Epithelial cell of prostate (primary cell): ENCODE measurements at places on chromosomes 3 and 15.

- DNase-seq: no peak
These were observed 194.0 kb upstream of the LRRN1 start for GRCh38 chr3:3605226-3605625.

GRCh38 chr3:95200384-95200783, 1137.5 kb downstream of the NSUN3 start:
- no peak for DNase-seq

DNA sequence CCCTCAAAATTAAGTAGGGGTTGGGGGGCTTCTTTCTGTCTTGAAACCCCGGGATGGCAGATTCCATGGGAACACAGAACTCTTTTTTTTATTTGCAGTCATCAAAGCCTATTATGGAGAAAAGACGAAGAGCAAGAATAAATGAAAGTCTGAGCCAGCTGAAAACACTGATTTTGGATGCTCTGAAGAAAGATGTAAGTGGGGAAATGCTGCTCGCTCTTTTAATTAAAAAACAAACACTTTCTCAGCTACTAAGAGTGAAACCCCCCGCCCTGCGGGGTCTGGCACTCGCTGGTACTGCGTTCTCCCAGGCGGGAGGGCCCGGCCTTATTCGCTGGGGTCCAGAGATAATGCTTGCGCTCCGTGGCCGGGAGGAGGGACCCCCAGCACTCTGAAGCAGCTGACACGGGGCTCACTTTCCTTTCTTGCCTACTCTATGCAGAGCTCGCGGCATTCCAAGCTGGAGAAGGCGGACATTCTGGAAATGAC, 615 bp downstream of the HES1 start:
- DNase-seq: no peak

DNA sequence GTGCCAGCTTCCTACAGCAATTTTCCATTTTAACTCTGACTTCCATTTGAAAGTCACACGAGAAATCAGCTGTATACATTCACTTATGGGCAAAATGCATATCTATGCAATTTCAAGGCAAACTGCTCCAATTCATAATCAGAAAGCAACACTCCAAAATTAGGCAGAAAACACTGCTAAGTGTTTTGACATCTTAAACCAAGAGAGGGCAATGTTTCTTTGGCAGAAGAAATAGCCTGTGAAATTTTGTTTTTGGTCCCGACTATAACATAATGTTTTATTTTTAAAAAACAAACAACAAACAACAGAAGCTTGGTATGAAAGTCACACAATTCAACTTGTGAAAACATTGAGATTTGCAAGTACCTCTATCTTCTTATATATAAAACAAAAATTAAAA, 42.6 kb downstream of the GOLIM4 start:
- DNase-seq: no peak

GRCh38 chr15:91384189-91384730, 284.2 kb downstream of the SV2B start:
- no peak for DNase-seq

DNA sequence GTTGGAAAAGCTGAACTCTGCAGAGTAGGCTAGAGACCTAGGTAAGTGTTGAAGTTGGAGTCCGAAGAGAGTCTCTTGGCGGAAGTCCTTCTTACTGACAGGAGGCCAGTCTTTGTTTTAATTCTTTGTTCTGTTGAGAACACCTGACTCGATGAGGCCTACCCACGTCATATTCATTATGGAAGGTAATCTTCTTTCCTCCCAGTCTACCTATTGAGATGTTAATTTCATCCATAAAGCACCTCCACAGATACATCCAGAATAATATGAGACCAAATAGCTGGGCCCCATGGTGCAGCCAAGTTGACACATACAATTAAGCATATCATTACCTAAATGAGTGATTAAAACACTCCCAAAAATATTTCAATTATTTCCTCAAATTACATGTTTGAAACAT, 515.5 kb downstream of the CADM2 start:
- no peak for DNase-seq

GRCh38 chr3:16516695-16517481, 3.4 kb upstream of the RFTN1 start:
- no peak for DNase-seq

DNA sequence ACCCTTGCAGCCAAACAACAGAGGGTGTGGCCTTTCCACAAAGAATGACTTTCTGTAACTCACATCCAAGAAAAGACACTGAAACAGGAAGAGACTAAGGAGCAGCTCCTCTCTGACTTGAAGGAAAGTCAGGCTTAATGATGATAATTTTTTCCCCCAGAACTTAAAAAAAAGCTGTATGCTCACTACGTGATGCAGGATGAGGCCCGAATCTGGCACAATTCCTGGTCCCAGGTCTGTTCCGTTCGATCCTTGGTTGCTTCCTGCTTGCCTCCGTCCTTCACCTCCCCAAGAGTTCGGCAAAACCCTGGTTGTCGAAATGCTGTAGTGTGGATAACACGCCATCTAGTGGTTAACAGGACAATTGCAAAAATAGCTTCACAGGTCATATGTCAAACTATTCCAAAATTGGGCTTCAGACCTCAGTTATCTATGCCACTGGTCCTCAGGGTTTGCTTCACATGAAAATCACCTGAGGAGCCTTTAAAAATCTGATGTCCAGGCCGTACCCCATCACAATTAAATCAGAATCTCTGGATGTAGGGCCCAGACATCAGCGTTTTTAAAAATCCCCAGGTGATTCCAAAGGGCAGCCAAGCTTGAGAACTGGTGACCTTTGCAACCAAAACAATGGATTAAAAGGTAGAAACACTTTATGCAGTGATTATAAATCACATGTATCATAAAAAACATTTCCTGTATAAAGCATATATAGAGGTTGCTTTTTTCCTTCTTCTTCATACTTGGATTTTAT, 28.1 kb upstream of the SYNM start:
- DNase-seq: peak; percentile 18

DNA sequence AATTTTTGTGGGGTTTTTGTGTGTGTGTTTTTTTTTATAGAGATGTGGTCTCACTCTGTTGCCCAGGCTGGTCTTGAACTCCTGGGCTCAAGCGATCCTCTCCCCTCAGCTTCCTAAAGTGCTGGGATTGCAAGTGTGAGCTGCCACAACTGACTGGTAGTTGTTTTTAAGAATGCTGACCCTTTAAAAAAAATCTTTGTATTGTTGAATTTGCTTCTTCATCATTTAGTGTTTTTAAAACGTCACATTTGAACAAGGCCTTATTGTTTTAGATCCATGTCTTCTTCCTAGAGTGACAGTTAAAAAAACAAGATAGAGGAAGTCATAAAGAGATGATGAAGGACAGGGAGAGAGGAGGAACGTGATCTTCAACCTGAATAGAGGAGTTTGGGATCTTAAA, 24.1 kb downstream of the GJD2 start:
- DNase-seq: no peak

DNA sequence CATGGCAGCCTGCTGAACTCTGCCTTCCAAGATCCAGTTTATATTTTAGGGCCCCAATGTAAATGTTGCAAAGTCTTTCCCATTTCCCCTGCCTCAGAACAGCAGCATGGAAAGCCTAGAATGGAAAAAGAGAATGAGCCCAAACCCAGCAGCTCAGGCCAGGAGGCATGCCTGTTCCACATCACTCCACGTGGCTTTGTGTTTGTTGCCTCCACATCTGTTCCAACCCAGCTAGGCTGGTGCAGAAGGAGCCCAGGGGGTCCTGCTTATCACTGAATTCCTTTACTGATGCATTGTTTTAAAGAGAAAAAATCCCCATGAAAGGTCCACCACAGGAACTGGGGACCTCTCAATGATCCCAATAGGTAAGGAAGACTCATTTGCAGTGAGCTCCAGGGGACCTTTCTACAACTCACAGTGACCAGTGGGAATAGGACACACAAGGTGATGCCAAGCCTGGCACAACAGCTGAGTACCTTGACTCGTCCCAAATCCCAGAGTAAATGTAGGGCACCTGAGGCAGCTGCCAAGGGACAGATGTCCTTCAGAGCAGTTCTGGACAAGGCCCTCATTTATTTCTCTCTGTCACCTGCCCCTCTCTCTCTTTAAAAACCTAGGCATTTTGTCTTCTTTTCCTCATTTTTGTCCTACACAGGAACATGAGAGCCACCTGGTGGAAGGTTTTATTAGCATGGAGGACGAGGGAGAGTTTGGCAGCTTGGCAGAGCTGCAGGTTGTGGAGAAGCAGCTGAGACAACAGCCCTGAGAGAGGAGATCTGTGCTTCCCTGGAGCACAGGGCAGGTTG, 41.7 kb upstream of the ADAMTS17 start:
- DNase-seq: no peak

- DNase-seq: no peak
These were observed 8.3 kb upstream of the MTMR10 start for GRCh38 chr15:30999729-31000128.

GRCh38 chr3:24288496-24289236, 206.0 kb downstream of the THRB start:
- DNase-seq: no peak

GRCh38 chr3:84165328-84165727, 793.5 kb upstream of the CADM2 start:
- no peak for DNase-seq

DNA sequence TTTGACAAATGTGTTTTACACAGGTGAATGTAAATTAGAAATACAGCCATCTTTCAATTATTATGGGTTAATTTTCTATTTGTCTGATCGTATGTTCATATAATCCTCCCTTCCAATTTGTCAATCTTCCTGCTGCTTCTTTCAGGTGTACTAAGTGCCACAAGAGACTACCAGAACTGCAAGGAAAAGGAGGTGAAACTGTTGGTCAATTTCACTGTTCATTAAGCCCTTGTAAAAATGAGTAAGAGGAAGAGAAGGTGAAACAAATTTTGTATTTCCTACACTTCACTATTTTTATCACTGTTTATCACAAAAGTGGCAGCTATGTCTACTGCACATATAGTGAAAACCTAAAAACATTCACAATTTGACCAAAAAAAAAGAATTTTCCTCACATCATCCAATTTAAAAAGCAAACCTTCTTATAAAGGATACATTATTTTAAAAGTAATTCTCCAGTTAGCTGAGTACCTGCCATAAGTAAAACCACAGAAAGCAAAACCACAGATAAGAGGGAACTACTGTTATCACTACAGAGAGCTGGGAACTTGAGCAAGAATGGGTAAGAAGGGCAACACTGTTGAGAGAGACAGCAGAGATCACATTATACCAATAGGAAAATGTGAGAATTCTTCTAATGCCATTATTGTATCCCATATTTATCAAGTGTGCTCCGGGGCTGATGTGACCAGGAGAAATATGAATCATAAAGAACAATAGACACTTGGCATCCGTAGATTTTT, 163.0 kb downstream of the TBC1D5 start:
- DNase-seq: no peak

DNA sequence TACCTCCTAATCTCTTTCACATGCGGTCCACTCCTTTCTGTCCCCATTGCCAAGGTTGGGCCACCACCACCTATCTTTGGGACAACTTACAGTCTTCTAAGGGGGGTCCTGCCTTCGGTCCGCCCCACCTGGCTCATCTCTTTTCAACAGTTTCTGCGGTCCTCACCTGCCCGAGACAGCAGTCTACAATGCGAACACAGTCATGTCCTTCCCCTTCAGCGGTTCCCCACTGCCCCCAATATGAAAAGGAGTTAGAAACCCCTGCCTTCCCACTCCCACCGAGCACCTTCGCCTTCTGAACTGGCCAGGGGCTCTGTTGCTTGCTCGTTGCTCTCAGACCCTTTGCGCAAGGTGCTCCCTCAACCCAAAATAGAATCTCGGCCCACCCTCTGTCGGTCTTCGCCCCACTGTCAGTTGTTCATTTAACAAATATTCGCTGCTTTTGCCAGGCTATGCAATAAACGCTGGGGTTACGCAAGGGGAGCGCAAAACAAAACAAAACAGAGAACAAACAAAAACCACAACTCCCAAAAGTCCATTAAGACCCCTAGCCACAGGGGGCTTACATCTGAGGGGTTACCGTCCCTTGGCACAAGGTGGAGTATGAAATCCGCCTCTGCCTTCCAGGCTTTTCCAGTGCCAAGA, 611 bp upstream of the FANCI start:
- DNase-seq: no peak

DNA sequence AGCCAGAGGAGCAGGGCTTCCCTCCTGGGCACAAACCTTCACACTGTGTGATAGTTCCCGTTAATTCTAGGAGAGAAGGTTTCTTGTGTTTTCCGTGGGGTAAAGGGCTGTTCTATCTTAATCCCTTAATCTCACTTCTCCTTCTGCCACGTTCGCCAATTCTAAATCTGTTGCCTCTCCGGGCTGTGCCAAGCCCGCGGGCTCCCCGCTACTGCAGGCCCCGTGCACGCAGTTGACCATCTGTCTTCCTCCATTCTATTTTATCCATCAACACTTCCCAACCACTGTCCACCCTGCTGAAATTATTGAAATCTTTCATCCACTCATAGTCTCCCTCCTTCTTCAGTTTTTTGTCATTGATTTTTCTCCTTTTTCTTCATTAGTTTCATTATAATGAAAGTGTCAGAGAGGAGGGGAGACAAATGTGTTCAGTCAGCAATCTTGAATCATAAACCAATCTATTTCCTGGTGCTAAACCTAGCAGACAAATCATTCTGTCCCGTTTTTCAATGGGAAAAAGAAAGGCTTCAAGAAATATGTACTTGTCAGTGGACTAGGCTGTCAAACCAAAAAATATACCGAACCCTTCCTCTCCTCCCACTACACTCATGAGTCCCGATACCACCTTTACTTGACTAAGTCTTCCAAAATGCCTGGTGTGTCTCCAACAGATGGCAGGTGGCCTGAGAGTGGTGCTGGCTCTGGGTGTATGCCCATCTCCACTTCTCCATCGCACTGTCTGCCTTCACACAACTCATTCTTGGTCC, 39.6 kb downstream of the SLCO2A1 start:
- no peak for DNase-seq

GRCh38 chr15:86322629-86323028, 243.0 kb downstream of the AGBL1 start:
- DNase-seq: no peak

GRCh38 chr3:184335661-184336546, 1.5 kb upstream of the FAM131A start:
- DNase-seq: no peak

DNA sequence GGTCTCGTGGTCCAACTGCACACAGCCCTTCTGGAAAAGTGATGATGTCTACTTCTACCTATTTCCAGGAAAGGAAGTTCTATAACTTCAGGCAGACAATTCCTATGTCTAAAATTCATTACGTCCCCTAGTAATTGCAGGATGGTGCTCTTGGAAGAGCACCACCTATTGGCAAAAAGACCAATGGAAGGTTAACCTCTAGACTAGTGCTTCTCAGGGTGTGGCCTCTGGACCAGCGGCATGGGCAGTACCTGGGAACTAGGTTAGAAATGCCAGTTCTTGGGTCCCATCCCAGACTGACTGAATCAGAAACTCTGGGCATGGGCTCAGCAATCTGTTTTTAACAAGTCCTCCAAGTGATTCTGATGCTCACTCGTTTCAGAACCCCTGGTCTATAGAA, 258.3 kb upstream of the ICE2 start:
- no peak for DNase-seq

DNA sequence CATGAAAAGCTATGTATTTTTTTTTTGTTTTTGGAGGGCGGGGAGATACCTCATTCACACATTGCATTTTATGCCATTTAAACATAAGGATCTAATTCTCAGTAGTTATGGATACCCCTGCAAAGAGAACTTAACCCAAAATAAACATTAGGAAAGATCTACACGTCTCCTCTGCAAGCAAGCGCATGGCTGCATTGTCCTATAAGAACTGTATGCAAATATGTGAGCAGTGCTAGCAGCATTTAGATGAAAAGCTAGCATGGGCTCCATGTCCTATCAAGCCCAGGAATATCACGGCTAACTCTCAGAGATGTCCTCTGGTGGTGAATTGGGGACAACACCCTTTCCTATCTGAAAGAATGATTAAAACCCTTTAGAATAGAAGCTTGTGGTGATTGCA, 292.8 kb downstream of the MEX3B start:
- no peak for DNase-seq
